Left cardiac atrium (tissue), 4 donors: ENCODE measurements at places on chromosomes 1 and 21. TPM values are rescaled to one million over a fixed set of nuclear protein-coding genes. Genes with fewer than 3 reads are reported as not detected.

DNA sequence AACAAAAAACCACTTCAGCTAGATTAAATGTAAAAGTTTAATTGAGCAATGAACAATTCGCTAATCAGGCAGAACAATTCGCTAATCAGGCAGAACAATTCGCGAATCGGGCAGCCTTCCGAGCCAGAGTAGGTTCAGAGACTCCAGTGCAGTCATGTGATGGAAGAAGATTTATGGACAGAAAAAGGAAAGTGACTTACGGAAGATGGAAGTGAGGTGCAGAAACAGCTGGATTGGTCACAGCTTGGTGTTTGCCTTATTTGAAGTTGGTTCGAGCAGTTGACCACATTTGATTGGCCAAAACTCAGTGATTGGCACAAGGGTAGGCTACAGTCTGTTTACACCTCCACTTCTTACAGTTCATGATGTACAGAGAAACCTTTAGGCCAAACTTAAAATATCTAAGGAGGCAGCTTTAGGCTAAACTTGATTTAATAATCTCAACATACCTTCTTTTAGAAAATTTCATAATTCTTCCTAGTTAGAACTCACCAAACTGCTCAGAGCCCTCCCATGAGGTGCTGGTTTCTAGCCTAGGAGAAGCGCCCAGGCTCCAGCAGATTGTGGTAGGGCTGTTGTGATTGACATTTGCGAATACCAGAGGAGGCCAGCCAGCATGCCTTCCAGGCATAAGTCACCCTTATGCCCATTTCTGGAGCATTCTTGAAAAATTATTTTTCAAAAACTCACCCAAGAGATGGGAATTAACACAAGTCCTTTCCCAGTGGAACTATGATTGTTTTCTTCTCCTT is 22.8 kb upstream of the KCNC4 start:
- DNase-seq = no peak

DNA sequence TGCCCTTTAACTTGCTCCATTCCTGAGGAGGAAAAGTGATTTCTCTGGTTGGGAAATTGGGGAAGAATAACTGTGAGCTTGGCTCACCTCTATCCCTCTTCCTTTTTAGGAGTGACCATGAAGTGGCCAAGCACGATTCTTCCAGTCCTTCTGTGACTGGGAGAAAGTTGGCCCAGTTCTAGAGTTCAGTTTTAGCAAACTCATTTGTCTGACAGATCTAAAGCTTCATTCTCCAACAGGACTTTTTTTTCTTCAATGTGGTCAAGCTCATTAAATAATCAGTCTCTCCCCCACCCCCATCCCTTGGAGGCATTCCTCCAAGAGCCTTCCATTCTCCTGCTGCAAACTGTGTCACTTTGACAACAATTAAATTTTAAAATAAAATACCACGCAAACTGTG is 6.4 kb upstream of the AGL start:
- DNase-seq = no peak

GRCh38 chr1:62977366-62977765 is 193.4 kb downstream of the ATG4C start:
- DNase-seq = no peak

- DNase-seq = peak; percentile 36
Observed at GRCh38 chr21:14591882-14592281, 45.8 kb upstream of the SAMSN1 start.

DNA sequence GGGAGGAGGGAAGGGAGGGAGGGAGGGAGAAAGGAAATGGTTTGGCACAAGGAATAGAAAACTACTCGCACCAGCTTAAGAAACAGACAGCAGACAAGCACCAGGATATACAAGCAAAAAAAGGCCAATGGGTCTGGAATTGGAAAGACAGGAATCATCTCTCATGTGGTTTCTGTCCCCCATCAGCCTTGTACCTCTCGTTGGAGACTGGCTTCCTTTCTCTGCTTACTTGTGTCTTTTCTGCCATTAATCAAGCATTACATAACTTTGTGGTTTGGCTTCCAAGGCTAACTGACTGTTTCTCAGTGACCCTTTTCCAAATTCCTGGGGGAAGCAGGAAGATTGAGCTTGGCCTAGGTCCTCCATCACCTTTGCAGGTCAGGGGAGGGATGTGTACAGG is 11.8 kb upstream of the RALGPS2 start:
- no peak for DNase-seq

DNA sequence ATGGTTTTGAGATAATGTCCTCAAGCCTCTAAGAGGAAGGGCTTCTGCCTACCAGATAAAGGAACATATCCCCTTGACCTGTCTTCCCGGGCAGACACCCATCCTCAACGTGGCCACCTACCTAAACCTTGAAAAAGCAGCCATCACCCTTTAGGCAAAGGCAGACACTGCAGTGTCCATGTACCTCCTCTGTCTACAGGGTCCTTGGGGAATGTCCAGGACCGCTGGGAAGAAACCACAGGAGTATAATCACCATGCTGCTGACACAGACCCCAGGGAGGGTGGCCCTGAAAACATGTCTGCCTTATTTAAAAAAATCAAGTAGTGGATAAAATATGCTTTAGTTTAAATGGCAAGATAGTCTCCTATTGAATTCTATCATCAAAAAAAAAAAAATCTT is 16.6 kb downstream of the BCAR3 start:
- no peak for DNase-seq

GRCh38 chr1:23548704-23549143 is 10.6 kb downstream of the ID3 start:
- DNase-seq = peak; percentile 82

DNA sequence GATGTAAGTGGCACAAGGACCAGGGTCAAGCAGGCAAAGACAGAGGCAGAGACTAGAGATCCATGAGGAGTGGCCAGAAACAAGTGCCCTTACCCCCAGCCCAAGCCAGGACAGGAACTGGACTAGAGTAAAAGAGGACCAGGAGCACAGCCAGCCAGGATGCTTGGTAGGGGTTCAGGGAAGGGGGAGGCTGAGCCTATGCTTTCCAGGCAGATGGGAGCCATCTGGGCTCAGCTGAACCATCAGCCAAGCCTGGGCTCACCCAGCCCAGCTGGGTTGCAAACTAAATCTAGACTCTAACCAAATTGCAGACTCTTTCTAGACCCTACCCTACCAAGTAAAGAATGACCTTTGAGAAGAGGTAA is 15.2 kb downstream of the PDZK1IP1 start:
- no peak for DNase-seq

GRCh38 chr1:59431566-59432294 is 134.8 kb downstream of the FGGY start:
- no peak for DNase-seq

DNA sequence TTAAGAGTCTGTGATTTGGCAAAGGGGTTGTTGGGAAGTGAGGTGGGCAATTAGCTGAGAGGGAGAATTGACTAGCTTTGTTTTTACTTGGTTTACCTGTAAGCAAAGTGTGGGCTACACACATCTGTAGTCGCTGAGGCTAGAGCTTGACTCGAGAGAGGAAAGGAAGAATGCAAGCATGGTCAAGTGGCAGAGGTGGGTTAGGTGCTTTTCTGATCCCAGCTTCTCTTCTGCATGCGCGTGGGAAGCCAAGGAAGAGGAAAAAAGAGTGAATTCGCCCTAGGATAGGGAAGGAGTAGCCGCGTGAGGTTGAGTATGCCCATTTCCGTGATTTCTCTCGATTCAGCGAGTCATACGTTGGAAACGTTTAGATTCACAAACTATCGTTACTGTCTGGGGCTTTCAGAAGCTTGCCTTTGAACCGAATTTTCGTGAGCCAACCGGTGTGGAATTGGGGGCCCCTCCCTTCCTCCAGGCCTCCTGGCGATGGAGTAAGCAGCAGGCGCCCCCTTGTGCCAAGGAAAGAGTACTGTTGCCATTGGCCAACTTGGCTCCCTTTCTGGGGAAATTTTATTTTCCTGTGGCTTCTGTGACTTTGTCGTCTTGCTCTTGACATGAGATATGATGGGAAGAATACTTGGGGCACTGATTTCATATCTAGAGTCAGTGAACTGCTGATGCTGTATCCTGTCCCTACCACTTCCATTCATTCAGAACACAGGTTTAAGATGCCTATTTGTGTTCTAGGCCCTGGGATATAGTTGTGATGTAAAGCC is 1.3 kb downstream of the PIGV start:
- DNase-seq = peak; percentile 90

DNA sequence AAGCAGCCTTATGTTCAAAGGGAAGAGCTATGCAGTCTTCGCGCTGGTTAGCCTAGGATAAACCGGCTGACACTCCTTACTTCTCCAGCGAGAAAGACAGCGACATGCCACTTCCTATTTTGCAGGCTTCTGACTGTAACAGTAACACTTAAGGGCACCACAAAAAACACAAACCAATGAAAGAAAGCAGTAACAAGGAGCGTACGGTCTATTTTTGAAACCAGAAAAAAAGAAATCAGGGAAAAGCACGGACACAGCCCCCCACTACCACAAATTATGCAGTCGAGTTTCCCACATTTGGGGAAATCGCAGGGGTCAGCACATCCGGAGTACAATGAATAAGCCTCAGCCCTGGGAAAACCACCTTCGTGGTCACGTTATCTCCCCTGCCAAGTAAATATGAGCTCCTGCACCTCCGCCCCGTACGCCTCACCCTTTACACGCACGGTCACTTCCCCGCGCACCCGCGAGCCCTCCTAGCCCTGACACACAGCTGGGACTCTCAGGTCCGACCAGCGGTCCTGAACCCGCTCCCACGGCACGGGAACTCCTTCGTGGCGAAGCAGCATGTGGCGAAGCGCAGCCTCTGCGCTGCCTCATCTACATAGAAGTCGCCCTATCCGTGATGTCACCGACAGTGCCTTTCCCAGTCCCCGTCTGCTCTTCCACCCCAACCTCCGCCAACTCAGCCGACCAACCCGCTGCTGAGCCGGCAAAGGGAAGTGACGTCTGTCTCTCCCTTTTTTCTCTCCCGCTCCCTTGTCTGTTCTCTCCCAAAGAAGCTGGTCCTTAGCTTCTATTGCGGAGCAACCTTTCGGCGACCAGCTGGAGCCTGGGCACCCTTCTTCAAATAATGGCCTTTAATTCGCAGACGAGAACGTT is 40.9 kb upstream of the PPIAL4F start:
- DNase-seq = peak; percentile 75

DNA sequence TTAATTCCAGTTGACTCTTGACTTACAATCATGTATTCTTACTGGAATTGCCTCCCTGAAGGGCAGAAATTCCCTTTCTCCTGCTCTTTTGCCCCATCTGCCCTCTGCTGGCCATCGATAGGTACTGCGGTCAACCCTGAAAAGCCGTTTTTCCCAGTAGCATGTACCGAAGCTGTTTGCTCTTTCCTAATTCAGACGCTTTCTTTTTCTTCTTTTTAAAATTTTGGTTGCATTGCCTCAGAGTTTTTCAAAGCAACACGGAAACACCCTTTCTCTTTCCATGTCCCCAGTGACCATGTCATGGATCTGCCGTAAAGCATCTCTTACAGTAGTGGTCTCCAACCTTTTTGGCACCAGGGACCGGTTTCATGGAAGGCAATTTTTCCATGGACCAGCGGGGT is 164.2 kb upstream of the C1orf21 start:
- DNase-seq = peak; percentile 37

Gene S100A16
- total RNA-seq = 64.7 TPM

Gene ATAD3C
- total RNA-seq = 2.4 TPM

Gene S100A2
- total RNA-seq = 0.84 TPM

Gene EDN2
- total RNA-seq = 0.18 TPM

Gene KCNA2
- 1.8 TPM for total RNA-seq

Gene TRPM2
- total RNA-seq = 2.9 TPM

Gene CORT
- not detected for total RNA-seq

Gene RYR2
- 446 TPM for total RNA-seq
